Anterior cingulate cortex (tissue), 58 donors: ENCODE measurements at places on chromosomes 13 and 19.

DNA sequence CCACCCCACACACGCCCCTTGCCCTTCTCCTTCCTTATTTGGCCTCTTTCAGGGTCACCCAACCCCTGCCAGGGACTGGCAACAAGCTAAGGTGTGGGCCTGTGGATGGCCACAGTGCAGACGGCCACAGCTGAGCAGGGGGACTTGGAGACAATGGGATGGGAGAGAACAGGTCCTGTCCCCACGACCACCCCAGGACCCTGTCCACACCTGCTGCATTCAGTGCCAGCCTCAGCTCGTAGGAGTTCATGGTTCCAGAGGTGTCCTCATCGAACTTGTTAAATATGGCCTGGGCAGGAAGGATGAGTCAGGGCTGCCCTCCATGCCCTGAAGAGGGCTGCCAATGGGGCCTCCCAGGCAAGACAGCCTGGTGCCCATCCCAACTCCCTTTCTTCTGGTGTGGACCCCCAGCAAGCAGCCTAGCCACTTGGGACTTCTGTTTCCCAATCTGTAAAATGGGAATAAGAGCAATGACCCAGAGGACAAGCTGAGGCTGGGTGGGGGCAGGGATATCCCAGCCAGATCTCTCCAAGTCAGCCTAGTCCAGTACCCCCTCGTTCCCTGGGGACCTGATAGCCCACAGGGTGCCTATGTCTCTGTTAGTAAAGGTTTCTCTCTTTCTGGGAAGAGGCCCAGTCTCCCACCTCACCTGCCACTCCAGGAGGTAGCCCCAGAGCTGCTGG lies 10.6 kb downstream of the CAPN12 start:
- DNase-seq = no peak

DNA sequence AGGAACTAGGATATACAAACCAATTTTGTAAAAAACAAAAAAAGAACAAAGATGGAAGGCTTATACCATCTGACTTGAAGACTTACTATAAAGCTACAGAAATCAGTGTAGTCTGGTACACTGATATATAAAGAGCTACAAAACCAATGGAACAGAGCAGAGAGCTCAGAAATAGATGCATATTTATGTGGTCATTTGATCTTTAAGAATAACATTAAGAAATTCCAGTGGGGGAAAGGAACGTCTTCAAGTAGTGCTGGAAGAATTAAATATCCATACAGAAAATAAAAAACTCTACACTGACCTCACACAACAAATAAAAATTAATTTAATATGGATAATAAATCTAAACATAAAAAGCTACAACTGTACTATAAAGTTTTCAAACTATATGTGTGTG lies 317.0 kb downstream of the ENOX1 start:
- no peak for DNase-seq

DNA sequence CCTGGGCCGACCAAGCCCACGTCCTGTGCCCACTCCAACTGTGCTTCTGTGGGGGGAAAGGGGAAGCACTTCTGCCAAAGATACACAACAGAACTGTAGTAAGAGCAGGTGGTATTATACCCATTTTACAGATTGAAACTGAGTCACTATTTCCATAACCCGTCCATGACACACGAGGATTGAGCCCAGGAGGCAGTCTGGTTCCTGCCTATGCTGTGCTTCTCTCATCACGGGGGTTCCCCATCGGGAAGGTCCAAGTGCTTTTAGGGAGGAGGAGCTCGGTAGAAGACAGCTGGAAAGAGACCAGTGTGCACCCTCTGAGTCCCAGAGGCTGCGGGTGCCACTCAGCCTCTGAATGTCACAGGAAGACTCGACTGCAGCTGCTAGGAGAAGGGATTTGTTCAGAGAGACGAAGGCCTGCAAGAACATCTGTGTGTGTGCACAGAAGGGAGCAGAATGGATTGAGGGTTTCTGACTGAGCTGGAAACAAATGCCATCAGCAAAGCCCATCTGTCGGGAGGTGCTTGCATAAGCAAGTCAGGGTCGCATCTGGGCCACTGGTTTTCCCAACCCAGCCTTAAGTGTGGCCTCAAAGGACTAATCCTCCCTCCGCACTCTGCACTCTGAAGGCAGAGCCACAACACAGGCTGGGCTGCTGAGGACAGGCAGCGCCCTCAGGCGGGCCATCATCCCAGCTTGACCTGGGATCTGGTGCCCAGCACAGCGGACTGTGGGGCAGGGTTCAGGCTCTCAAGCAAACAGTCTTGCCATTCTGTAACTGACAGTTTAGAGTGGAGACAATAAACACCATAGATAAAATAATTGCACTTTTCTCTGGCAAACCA lies 150.0 kb downstream of the DPF1 start:
- DNase-seq = no peak

- DNase-seq = no peak
These were observed 26.6 kb upstream of the CALM3 start for GRCh38 chr19:46574533-46574932.

- no peak for DNase-seq
These were observed 92.6 kb downstream of the ENOX1 start for GRCh38 chr13:43694146-43694664.

- DNase-seq = no peak
These were observed 1.2 kb downstream of the ZSWIM4 start for GRCh38 chr19:13796301-13797057.

DNA sequence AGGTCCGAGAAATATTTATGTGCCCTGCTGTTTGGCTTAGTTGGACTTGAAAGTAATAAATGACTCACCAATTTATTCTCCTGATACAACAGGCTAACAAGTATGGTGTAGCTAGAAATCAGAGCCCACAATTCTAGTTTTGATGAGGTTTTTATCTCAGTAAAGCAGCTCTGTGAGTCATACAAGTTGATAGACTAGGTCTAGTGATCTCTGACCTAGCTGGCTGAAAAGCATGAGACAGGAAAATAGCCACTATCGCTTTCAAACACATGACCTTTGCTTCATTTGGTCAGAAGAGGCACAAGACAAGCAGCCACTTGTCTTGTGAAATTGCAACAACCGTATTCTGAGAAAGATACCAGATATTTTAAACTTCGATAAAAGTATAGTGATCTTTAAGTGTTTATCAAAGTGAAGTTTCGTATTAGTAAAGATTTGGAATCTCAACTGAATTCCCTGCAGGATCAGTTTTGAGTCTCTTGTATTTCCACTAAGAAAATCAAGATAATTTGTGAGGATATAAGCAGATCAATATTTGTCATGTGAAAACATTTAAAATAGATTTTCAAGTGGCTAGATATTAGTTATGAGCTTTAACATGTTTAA lies 126.7 kb downstream of the MAB21L1 start:
- DNase-seq = no peak

DNA sequence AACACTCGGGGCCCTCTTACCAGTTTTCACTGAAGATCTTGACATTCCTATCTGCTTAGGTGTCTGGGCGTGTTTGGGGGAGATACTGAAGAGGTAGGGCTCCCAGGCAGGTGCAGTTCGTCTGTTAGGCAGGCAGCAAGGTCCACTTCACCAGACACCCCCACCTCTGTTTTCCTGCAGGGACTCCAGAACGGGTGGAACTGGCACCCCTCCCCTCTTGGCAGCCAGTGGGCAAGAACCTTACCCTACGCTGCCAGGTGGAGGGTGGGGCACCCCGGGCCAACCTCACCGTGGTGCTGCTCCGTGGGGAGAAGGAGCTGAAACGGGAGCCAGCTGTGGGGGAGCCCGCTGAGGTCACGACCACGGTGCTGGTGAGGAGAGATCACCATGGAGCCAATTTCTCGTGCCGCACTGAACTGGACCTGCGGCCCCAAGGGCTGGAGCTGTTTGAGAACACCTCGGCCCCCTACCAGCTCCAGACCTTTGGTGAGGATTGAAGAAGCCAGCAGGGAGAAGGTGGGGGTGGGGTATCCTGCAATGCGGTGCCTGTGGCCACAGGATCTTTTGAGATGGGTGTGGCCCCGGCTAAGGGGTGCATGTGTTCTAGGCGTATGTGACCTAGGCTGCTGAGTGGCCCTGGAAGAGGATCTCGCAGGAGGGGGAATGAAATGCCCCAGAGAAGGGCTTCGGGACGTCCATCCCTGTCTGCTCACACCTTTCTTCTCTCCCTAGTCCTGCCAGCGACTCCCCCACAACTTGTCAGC lies 3.3 kb upstream of the ICAM4 start:
- DNase-seq = no peak

DNA sequence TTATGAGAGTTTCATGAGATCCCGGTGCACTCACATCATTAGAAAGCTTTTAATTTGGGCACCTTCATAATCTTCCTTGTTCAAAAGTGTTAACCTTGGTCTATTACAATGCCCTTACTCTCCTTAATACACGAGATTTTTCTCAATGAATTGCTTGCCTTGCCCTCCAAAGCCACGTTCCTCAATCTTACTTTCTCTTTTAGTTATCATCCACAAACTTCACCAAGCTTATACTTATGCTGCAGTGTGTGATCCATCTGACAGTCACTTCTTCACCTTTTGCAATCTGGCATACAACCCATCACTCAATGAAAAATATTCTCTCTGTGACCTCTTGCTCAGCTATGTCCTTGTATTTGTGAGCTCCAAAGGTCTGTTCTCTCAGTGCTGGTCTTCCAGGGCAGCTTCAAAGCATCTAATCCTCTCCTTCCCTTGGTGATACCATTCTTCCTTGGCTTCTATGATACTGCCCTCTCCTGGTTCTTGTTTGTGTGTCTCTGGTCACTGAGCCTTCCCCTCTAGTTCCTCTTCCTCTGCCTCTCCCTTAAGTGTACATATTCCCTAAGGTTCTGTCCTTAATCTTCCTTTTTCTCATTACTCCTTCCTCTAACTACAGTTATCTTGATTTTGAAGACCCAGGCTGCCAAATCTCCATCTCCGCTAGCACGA lies 202.2 kb upstream of the STARD13 start:
- no peak for DNase-seq

- DNase-seq = no peak
These were observed 81.1 kb upstream of the SIAH3 start for GRCh38 chr13:45932676-45933075.

GRCh38 chr13:44768239-44768638 lies 192.1 kb upstream of the TSC22D1 start:
- no peak for DNase-seq

DNA sequence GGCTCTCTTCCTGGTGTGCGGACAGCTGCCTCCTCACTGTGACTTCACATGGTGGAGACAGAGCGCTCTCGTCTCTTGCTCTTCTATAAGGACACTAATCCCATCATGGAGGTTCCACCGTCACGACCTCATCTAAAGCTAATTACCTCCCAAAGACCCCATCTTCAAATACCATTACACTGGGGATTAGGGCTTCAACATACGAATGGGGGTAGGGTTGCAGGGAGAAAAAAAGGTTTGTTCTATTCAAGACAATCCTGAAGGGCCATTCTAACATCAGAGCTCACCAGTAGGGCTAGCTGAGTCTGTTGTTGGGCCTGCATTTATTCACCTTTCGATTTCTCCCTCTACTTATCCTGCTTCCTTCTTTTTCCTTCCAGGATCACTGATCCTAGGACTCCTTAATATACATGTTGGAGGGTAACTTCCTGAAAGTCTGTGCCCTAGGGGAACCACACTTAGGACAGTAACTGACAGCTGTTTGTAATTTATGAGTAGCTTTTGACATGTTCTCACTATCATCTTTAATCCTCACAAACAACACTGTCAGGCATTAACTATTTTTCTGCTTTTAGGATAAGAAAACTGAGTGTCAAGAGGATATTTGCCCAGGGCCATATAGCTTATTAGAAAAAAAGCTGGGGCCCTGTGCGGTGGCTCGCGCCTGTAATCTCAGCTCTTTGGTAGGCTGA lies 18.8 kb upstream of the GTF2F2 start:
- DNase-seq = no peak

DNA sequence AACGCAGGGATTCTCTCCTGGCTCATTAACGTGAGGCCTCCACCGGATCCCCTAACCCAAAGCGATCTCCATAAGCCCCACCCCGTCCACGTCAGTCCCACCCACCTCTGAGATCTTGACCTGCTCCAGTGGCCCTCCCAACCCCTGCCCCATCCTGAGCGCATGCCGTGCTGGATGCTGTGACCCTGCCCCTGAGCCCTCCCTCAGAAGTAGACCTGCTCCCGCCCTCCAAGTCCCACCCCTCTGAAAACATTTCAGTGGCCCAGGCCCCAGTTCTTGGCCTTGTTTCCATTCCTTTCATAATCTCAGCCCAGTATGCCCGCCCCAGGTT lies 19.9 kb downstream of the LMTK3 start:
- no peak for DNase-seq

DNA sequence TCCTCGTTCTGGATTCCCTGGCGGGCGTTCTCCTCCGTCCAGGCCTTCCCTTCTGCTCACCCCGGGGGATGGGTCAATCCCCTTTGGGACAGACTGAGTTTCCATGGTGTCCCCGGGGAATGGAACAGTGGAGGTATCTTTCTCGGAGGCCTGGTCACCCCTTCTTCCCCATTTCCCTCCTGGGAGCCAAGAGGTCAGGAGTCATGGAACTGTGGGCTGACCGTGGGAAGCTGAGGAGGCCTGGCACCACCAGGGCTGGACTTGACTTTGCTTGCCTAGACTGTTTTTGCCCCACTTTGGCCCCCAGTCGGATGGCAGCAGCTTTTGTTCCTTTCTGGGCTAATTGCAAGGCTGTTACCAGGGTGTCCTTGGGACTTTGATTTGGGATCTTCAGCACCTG lies 2.0 kb downstream of the NACC1 start:
- DNase-seq = no peak

DNA sequence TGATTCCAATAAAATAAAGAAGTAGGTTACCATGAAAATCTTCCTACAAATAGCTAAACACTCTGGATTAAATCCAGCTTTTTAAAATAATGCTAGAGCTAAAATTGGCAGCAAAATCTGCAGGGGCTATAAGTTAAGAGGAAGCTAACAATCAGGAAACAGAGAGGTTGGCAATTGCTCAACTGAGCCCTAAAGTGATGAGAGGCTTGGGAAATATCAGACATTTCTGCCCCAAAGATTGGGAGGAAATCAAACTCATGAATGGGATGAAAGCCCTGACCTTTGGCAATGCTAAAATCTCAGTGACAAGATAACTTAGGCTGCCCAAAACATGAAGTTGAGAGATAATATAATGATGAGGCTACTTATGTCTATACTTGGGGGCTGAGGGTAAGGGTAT lies 1437.9 kb downstream of the EFNB2 start:
- DNase-seq = no peak

DNA sequence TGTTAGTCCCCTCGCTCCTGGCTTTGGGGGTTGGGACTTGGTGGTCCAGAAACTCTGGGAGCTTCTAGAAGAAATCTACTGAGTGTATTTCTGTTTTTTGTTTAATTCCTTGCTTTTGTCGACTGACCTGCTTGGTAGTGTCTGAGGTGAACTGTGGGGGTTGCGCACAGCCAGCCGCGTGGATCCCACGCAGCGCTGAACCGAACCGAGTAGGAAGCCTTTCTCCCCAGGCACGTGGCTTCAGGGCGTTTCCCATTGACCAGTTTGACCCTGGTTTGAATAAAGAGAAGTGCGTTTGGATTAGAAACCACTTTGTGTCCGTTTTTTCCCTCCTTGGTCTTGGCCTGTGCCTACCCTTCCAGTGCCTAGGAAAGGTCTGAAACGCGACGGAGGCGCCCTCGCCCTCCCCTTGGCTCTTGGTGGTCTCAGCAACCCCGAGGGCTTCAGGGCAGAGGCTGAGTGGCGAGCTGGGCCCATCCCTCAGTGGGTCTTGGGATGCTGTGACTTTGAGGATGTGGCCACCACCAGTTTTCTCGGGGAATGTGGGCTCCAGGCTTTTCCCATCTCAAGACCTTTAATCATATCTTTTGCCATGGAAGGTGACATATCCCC lies 2.7 kb upstream of the RPS15 start:
- DNase-seq = no peak
